ENCODE measurements at places on chromosomes 2 and 18.

GRCh38 chr2:196206804-196207203, 35.4 kb upstream of the STK17B start:
- no peak for DNase-seq
- no peak overlapping the region for H3K27ac ChIP-seq
- peaks cover 4% of the 10 kb centered on the region for H3K36me3 ChIP-seq
- peaks cover 30% of the 10 kb centered on the region for H3K4me1 ChIP-seq
- no peak overlapping the region for H3K4me3 ChIP-seq

- H3K4me1 ChIP-seq, result peaks cover 25% of the 10 kb centered on the region
- peaks cover 19% of the 10 kb centered on the region for H3K36me3 ChIP-seq
- no peak for DNase-seq
- H3K27ac ChIP-seq, result no peak overlapping the region
- H3K27me3 ChIP-seq, result no peaks in the 10 kb centered on the region
These were observed 33.4 kb downstream of the SP3 start for GRCh38 chr2:173931751-173932150.

DNA sequence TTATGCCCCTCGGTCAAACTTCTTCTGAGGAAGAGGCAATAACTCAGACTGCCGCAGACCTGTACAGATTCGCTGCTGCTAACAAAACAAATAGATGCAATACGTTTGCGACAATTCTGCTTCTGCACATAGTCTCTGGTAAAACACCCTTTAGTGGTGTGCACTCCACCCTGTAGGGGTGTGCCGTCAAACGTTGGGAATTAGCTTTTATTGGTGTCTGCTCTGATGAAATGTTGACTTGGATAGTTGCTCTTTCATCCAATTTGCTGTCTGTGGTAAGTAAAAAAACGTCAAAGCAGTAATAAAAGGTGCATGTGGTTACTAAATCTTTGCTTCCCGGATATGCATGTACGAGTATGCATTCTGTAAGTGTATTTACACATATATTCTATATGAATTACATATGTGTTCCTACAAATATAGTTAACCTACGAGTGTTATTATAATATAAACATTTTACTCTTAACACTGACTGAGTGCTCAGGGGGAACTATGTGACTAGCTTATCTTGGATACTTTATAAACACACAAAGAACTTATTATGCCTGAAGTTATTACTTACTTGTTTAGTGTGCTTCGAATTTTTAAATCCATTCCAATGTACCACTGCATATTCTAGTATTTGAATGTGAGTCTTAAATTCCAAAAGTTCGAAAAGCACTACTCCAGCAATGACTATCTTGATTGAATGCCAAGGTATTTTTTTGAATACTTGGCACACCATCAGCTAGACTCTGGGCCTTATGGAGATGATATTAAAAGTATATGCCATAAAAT, 610.2 kb downstream of the ZEB2 start:
- no peaks in the 10 kb centered on the region for H3K36me3 ChIP-seq
- no peaks in the 10 kb centered on the region for H3K4me1 ChIP-seq
- H3K4me3 ChIP-seq, result no peak overlapping the region
- DNase-seq, result no peak

- no peak overlapping the region for H3K4me3 ChIP-seq
- no peak overlapping the region for H3K27ac ChIP-seq
- DNase-seq, result no peak
- H3K36me3 ChIP-seq, result peaks cover 10% of the 10 kb centered on the region
These were observed 9.3 kb upstream of the MTERF4 start for GRCh38 chr2:241111440-241111805.

GRCh38 chr2:124836416-124836815, 811.3 kb downstream of the CNTNAP5 start:
- no peaks in the 10 kb centered on the region for H3K4me1 ChIP-seq
- DNase-seq, result no peak
- H3K27ac ChIP-seq, result no peak overlapping the region
- no peaks in the 10 kb centered on the region for H3K36me3 ChIP-seq

DNA sequence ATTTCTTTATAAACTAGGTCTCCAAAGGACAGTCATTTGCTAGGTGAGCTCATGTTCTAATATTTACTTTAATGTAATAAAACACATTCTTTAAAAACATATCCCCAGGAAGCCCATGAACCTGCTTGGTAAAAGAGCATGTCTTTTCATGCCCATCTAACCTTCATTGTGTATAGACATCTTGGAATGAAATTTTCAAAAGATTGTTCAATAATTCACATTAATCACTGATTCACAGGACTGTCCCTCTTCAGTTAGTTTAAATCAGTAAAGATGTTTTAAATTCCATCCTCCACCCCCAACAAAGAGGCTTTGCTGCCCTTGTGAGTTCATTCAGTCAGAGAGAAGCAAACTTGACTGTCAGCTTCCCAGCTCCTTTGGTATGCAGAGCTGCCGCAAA, 633.4 kb upstream of the CELF4 start:
- no peak overlapping the region for H3K27ac ChIP-seq
- no peak overlapping the region for H3K4me3 ChIP-seq
- H3K4me1 ChIP-seq, result no peaks in the 10 kb centered on the region
- no peak for DNase-seq
- no peaks in the 10 kb centered on the region for H3K36me3 ChIP-seq

DNA sequence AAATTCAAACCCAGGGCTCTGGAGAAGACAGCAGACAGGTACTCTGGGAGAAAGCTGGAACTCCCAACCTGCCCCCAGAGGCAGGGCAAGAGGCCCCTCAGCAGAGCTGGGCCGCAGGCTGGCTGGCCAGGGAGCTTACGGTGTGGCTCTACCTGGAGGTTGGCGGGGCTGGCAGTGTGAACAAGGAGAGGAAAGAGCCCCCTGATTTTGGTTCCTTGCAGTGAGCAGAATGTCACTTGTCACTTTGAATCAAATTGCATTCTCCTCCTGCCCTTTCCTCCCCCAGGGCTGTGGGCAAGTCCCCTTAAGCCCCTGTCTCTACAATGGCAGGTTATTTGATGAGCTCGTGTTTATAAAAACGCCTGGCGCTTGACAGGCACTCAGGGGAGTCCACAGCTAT, 32.6 kb downstream of the MYO7B start:
- no peak overlapping the region for H3K27ac ChIP-seq
- DNase-seq, result no peak
- no peaks in the 10 kb centered on the region for H3K36me3 ChIP-seq
- no peak overlapping the region for H3K4me3 ChIP-seq
- no peaks in the 10 kb centered on the region for H3K27me3 ChIP-seq
- H3K4me1 ChIP-seq, result peaks cover 38% of the 10 kb centered on the region

DNA sequence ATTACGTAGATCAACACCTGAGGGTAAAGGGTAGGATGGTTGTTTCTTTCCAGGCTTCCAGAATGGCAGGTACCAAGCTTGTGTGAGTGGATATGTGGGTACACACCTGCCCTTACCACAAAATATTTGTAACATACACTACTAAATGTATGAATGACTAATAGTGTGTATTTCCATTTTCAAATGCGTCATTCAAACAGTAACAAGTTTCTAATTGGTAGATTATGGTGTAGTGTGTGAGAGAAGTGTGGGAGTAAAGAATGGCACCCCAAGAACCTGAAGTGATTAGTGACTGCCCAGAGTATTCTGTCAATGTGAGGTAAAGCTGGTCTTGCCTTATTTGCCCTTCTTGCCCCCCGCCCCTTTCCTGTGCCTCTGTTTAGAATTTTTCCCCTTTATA, 21.1 kb downstream of the AGPS start:
- no peak overlapping the region for H3K27ac ChIP-seq
- no peaks in the 10 kb centered on the region for H3K36me3 ChIP-seq
- H3K27me3 ChIP-seq, result no peaks in the 10 kb centered on the region
- H3K4me1 ChIP-seq, result peaks cover 11% of the 10 kb centered on the region
- no peak for DNase-seq

- H3K4me1 ChIP-seq, result no peaks in the 10 kb centered on the region
- DNase-seq, result no peak
- H3K27ac ChIP-seq, result no peak overlapping the region
- H3K36me3 ChIP-seq, result no peaks in the 10 kb centered on the region
- no peaks in the 10 kb centered on the region for H3K27me3 ChIP-seq
These were observed 100.1 kb downstream of the WDPCP start for GRCh38 chr2:63488118-63488713.

DNA sequence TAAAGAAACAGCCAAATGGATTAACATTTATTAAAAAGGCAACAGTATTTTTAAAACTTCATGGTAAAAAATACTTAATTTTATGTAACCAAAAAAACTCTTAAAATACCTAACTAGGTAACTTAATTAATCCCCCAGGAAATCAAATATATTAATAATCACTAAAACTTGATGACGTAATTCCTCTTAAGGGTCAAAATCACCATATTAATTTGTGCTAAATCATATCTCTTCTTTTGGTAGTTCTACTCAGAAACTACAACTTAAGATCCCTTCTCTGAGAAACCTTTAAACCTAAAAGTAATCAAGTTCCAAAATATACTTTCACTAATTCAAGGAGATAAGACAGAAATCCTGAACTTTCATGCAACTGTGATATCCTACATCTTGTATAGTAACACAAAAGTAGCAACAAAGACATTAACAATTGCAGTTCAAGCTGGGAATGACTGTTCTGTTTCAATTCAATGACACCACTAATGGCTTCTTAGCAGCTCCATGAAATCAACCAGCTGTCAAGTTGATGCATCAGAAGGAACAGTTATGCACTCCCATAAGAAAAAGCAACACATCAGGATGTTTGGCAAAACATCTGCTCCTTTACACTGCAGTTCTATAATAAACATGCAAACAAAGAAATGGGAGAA, 4.0 kb downstream of the BAZ2B start:
- no peaks in the 10 kb centered on the region for H3K36me3 ChIP-seq
- no peak for DNase-seq
- peaks cover 66% of the 10 kb centered on the region for H3K4me1 ChIP-seq
- no peak overlapping the region for H3K4me3 ChIP-seq
